ENCODE measurements at places on chromosomes 2 and 18. TPM values are rescaled to one million over a fixed set of nuclear protein-coding genes. Genes with fewer than 3 reads are reported as not detected.

KCNG2 gene
- 0.15 TPM for polyA plus RNA-seq

DNA sequence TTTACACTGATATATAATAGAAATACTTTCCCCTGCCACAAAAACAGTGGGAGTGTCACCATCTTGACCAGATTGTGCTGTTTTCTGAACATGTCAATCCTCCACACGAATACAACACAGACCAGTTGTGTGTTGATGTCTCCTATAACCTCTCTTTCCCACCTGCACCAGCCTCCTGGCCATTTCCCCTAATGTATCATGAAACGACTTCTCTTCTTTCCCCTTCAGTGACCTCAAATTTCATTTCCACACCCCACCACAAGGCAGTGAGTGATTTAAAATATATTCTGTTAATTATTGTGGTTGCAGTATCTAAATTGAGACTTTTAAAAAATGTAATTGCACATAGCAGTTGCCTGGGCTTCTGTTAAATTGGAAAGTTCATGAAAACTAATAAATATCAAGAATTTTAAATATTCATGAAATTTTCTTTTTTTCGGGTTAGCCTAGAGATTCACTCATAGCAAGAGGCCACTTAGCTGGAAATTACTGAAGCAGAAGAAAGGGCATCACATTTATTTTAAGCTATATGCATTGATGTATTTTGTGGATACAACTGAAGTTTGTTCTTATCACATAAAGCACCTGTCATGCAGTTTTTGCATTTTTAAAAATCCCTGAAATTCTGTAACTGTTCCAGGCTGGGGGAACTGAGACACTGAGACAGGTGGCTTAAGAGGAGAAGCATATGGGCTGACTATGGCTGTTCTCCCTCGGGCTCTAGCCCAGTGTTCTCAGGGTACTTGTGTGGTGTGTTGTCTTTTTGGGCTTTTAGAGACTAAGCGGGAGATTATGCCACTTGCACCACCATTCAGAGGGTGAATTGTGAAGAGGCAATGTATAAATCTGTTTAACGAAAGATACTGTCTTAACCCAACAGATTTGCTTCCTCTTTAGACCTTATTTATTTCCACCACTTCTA lies 15.9 kb downstream of the FAM171B start:
- no peak for DNase-seq

GRCh38 chr2:24493713-24494112 lies 2.7 kb downstream of the NCOA1 start:
- no peak for DNase-seq

- no peak for DNase-seq
Measured at GRCh38 chr2:227848586-227848985, 22.8 kb upstream of the DAW1 start.

DNA sequence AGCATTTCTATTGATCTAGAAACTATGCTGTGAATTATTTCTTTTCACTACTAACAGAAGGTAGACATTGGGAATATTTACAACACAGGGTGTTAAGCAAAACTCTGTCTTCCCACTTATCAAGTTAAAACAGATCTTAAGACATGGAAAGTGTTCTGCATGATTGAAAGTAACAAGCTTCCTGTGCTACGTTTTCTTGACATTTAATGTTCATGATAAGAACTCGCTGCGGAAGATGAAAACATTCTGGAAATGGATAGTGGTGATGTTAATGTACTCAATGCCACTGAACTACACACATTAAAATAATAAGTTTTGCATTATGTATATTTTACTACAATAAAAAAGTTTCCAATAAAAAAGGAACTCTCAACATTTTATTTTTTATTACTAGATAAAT lies 74.4 kb upstream of the SCN7A start:
- DNase-seq, result no peak

DNA sequence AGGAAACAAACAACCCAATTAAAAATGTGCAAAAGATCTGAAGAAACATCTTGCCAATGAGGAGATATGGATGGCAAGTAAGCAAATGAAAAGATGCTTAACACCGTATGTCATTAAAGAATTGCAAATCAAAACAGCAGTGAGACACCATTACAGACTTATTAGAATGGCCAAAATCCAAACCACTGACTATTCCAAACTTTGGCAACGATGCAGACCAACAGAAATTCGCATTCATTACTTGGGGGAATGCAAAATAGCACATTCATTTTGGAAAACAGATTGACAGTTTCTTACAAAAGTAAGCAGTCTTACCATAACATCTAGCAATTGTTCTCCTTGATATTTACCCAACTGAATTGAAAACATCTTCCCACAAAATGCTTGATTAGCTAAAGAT lies 1118.7 kb downstream of the SUCLG1 start:
- no peak for DNase-seq

GRCh38 chr2:85064927-85065577 lies 68.1 kb upstream of the TCF7L1 start:
- DNase-seq, result no peak

ZC3H6 gene
- 7.1 TPM for polyA plus RNA-seq

GRCh38 chr2:18883616-18884456 lies 294.5 kb upstream of the NT5C1B start:
- DNase-seq, result no peak

CCDC148 gene
- polyA plus RNA-seq, result 7.2 TPM

DNA sequence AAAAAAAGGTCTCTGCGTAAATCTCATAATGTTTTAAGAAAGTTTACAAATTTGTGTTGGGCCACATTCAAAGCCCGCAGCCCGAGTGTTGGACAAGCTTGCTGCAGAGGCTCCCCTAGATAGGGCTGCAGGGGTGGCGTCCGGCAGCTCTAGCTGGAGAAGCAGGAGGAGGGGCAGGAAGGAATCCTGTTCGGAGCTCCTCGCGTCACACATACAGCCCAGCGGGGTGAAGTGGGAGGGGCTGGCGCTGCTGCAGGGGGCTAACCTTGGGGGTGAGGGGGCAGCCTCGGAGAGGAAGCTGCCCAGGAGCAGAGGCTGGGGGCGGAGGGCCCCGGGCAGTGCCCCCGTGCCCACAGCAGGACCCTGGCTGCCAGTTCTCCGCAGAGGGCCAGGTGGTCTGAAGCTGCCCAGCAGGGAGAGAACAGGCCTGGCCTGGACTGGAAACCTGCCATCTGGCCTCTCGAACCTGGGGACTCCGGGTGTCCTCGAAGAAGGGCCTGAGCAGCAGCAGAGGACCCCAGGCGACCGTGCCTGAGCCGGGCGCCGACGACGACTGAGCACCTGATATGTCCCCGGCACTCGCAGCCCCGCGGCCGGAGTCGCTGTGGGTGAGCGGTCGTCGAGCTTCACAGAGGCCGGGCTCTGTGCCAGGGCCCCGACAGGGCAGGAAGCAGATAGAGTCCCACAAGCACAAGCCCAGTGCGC lies 2.6 kb upstream of the GPR35 start:
- DNase-seq, result no peak

IRS1 gene
- 13.2 TPM for polyA plus RNA-seq

DNA sequence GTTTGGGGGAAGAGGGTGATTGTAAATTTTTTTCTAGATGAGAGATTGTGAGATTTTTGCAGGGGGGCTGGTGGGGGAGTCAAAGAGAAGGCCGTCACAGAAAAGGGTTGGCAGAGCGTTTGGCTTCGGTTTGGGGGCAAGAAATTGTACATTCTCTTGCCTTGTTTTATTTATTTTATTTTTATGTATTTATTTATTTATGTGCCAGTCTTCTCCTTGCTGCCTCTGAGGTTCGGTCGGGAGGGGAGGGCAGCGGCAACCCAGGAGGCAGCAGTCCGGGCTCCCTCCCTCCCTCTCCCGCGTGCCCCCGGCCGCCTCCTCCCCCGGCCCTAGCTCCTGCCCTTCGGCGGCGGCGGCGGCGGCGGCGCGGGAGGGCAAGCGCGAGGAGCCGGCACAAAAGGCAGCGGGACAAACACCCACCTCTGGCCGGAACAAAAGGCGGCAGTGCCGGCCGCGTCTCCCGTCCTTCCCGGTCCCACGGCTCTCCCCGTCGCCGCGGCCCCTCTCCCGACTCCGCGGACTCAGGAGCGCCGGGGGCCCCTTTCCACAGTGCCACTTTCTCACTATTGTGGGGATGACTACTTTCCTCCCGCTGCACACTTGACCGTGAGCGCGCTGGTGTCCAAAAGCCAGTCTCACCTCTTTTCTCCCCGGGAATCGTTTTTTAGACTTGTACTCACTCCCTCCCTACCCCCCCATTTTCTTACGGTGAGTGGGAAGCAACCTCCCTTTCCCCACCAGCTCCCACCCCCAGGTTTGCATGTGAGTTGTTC lies 1.2 kb downstream of the BCL11A start:
- DNase-seq, result no peak

- no peak for DNase-seq
Measured at GRCh38 chr2:34731292-34731691, 1132.2 kb upstream of the FAM98A start.

DNA sequence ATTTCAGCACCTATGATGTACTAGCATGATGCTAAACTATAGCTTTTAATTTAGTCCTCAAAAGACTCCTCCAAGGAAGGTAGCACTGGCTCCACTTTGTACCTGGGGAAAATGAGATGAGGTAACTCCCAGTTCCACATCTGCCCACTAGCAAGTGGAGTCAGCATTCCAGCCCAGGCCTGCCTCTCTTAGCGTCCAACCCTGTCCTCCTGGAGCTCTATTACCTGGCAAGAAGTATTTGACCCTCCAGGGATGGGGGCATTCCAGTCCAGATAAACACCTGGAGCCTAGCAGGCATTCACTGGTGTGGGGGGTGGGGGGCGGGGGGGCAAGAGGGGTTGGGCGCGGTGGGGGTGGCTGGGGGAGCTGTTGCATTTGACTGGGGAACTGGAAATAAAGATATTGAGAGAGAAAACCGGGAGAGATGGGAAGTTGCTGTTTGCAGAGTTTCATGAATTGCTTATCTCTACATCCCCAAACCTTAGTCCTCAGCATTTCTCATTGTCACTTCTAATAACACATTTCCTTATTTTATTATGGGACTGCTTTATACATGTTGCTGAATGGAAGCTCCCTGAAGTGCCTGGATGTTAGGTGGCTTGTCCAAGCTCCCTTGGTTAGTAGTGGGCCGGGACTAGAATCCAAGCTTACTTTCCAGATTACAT lies 22.0 kb upstream of the FZD5 start:
- no peak for DNase-seq

STON1 gene
- polyA plus RNA-seq, result 41.7 TPM

SERPINB12 gene
- not detected for polyA plus RNA-seq

DNA sequence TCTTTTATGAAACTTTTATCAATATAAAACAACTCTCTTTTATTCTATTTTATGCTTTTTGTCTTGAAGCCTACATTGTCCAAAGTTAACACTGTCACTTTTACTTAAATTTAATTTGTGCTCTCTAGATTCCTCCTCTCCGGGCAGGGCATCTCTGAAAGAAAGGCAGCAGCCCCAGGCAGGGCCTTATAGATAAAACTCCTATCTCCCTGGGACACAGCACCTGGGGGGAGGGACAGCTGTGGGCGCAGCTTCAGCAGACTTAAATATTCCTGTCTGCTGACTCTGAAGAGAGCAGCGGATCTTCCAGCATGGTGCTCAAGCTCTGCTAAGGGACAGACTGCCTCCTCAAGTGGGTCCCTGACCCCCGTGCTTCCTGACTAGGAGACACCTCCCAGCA lies 447.7 kb upstream of the FANCL start:
- no peak for DNase-seq

LRATD1 gene
- 25.8 TPM for polyA plus RNA-seq

DNA sequence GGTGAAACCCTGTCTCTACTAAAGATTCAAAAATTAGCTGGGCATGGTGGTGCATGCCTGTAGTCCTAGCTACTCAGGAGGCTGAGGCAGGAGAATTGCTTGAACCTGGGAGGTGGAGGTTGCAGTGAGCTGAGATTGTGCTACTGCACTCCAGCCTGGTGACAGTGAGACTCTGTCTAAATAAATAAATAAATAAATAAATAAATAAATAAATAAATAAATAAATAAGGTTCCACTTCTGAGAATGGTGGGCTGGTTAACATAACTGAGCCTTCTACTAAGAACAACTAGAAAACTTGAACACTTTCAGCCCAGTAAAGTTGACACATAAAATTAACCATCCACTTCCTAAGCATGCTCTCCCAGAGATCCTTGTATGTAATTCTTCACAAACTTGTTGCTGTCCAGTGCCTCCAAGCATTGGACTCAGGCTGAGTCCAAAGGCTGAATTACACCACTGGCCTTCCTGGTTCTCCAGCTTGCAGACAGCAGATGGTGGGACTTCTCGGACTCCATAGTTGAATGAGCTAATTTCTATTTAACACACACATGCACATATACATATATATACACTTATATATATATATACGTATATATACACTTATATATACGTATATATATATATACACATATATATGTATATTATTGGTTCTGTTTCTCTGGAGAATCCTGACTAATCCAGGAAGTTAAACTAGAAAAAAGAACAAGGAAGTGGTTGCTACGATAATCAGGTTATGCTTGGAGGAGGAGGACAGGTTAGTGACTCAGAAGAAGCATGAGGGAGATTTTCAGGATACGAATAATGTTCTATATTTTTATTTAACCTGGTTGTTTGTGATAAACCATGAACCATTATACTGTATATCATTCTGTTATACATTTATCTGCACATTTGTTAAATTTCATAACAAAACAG lies 348.8 kb downstream of the METTL4 start:
- no peak for DNase-seq

DNA sequence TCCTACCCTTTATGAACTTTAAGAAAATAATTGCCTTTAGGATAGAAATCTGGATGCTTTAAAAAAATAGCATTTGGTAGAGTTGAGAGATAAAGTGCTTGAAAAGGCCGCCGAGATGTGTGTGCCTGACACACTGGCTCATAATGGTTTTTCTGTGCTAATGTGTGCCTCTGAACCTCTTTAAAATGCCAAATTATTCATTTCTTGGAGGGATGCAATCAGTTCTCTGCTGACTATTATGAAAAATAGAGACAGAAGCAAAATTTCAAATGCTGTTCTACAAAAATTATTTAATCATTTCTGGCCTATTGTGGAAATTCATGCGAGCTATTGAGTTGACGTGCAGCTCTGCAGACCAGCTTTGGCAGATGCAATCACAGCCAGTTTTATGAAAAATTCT lies 18.0 kb upstream of the MBP start:
- no peak for DNase-seq

GRCh38 chr2:129975016-129975774 lies 4.3 kb upstream of the RAB6C start:
- no peak for DNase-seq

KIF3C gene
- 15.6 TPM for polyA plus RNA-seq

DNA sequence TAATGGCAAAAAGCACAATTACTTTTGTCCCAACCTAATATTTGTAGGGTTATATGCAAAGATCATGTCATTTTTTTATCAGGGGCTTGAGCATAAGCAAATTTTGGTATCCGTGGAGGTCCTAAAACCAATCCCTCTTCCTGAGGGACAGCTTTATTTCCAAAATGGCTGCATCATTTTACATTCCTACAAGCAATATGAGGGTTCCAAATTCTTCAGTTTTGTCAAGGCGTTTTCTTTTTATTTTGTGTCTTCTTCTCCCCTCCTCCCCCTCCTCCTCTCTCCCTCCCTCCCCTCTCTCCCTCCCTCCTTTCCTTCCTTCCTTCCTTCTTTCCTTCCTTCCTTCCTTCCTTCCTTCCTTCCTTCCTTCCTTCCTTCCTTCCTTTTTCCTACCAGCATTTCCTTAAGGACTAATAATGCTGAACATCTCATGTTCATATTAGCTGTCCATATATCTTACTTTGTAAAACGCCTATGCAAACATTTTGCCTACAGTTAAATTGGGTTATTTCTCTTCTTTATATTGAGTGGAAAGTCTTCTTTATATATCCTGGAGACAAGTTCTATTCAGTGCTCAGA lies 881.8 kb downstream of the DCDC2C start:
- no peak for DNase-seq

RAX gene
- polyA plus RNA-seq, result not detected

- DNase-seq, result no peak
Measured at GRCh38 chr2:191169456-191170300, 18.9 kb upstream of the STAT4 start.
